Urinary bladder (tissue), 4 donors: ENCODE measurements at places on chromosomes 7 and 10. TPM values are rescaled to one million over a fixed set of nuclear protein-coding genes. Genes with fewer than 3 reads are reported as not detected.

- DNase-seq = no peak
Observed at GRCh38 chr7:77370606-77371005, 45.5 kb downstream of the GSAP start.

DNA sequence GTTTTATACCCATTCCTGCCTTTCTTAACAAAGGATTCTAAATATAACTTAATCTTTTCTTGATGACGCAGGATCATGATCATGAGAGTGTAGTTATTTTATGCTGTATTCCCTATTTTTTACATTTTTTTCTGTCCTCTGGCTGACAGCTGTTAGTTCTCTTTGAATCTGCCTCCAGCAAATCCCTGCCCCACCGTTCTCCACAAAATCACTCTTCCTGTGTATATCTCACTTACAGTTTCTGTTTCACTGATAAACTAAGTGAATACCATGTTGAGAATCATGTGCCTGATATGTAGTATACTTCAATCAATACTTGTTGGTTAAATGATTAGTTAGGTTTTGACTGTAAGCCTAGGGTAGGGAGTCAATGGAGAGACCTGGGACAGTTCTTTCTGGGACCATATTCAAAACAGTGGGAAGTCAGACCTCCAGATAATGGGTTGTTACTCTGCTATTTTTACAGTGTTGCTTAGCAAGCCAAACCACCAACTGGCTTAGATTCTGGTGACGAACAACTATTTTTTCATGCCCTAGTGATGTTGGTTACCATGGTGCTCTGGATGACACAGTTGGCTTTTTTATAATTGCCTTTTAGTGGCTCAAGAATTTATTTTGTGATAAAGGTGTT, 12.8 kb downstream of the CNNM1 start:
- DNase-seq = no peak

The GTPBP4 gene
- total RNA-seq = 28.4 TPM

- DNase-seq = peak; percentile 21
Observed at GRCh38 chr10:73044378-73045285, 52.0 kb downstream of the P4HA1 start.

- no peak for DNase-seq
Observed at GRCh38 chr10:113047605-113047962, 97.5 kb downstream of the TCF7L2 start.

The DLG5 gene
- 30.3 TPM for total RNA-seq

DNA sequence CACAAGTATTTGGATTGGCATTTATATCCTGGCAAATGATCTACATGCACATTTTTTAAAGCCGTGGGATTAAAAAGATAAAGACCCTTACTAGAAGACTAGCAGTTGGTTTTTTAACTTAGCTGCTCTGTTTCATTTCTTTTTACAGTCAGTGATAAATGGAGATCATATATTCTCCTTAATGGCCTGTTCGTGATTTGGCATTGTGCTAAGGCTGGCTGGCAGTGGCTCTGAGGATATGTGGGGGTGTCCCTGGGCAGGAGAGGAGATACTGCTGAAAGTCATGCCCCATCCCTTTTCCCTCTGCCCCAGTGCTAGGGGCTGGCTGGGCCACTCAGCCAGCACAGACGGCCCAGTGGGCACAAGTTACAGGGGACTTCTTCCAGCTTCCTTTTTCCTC, 341.7 kb downstream of the PRPF18 start:
- no peak for DNase-seq

DNA sequence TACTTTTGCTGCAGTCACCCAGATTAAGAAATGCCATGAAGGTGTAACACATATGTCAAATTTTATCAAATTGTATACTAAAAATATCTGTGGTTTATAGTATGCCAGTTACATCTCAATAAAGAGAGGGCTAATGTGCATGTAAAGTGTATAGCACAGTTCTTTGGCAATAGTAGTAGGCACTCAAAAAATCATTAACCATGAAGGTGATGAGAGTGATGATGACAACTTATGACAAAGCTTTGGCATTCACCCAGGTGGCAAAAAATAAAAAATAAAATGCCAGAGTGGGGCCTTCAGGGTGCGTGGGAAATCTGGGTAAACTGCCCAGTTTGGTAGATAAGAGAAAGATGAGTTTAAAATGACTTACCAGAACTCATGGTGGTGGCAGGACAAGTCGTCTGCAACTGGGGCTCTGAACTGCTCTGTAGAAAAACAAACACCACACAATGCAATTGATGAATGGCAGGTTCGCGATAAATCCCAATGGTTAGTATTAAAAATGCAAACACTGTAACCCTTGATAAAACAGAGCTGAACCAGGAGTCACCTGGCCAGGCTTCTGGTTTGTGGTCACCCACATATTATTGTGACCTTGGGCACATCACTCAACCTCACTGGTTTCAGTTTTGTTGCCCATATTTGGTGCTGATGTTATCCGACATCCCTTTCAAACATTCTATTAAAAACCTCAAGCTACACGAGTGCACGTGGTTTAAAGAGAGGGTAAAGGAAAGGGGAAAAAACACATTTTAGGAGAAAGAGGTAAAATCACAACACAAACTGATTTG, 120.2 kb downstream of the SORBS1 start:
- DNase-seq = no peak
